ENCODE measurements at places on chromosomes 6 and 20.

DNA sequence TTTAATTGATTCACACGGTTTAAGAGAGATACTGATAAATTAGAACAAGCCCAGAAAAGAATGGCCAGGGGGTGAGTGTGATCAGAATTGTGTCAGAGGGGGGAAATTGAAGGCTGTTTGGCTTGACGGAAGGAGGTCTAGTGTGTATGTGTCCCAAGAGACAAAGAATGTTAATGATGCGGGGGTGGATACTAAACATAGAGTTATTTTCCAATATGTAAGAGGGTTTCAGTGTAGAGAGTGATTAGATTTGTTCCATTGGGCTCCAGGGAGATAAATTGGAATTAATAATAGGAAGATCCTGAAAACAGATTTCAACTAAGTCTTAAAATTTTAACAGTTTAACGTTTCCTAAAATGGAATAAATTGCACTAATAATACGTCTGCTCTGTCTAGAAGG, 38.1 kb upstream of the UTRN start:
- no peak for DNase-seq

GRCh38 chr20:1341561-1342265, 12.8 kb upstream of the SDCBP2 start:
- no peak for DNase-seq

- DNase-seq: no peak
Observed at GRCh38 chr6:16840725-16841124, 79.5 kb upstream of the ATXN1 start.

DNA sequence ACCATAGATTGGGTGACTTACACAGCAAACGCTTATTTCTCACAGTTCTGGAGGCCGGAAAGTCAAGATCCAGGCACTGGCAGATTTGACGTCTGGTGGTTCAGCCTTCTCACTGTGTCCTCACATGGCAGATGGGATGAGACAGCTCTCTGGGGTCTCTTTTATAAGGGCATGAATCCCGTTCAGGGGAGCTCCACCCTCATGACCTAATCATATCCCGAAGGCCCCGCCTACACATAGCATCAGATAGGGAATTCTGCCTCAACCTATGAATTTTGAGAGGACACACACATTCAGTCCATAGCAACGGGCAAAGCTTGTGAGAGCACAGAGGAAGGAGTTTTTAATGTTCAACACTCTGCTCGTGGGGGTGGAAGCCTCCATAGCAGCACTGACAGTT, 27.5 kb downstream of the DAAM2 start:
- no peak for DNase-seq

- DNase-seq: no peak
Observed at GRCh38 chr20:61847420-61847748, 218.3 kb downstream of the TAF4 start.

DNA sequence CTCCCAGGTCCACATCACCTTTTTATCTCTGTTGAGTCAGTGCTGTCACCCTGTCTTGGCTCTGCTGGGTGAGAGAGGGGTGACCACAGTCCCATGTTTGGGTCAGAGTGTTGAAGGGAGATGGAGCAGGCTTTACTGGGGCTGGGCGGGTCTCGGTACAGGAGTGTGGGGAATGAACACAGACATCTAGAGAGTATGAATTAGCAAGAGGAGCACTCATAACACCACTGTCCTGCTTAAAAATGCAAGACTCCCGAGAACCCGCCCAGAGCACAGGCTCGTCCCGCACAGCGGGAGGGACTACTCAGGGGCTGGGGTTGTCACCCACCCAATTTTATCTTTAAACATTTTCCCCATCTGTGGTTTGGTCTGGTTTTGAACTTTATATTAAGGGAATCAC, 27.5 kb upstream of the DACT2 start:
- no peak for DNase-seq

GRCh38 chr20:1429143-1429728, 36.4 kb upstream of the FKBP1A start:
- no peak for DNase-seq
